Activated CD4-positive, alpha-beta T cell treated with anti-CD3 and anti-CD28 coated beads, Interleukin-2, amount 50 U/mL, for 4 hours (primary cell): ENCODE measurements at places on chromosomes 11 and 22.

DNA sequence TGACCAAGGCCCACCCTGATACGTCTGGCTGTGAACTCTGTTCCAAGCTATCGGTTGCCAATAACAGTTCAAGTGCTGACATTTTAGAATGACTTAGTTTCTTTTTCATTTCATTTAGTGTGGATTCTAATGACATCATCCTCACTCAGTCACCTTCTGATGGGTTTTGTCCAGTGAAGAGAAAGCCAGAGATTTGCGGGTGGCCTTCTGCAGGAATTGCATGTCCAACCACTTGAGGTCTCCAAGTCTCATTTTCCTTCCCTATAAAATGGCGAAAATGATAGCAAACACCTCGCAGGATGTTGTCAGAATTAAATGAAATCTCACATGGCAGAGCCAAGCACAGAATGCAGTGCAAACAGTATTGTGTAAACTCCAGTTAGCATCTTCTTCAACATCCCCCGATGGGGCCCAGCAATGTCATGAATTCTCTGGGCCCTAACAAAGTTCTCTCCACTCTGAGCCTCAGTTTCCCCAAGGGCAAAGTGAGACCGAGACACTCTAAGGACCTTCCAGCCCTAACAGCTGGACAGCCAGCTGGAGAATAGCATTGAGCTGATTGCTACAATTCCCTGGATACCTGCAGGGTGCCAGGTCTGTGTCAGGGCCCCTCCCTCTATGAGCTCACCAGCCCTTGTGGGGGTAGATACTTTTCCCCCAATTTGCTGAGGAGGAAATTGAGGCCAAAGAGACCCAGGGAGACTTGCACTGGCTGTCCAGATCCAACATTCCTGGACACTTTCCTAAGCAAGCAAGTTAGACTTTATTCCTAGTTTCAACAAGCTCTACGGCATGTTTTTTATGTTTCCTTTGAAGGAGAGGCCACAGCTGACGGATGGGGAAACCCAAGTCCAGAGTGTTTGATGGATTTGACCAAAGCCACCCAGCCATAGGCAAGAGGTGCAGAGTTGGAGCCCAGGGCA, 286.7 kb downstream of the MN1 start:
- DNase-seq: no peak

GRCh38 chr11:44382656-44383240, 72.8 kb upstream of the ALX4 start:
- no peak for DNase-seq

DNA sequence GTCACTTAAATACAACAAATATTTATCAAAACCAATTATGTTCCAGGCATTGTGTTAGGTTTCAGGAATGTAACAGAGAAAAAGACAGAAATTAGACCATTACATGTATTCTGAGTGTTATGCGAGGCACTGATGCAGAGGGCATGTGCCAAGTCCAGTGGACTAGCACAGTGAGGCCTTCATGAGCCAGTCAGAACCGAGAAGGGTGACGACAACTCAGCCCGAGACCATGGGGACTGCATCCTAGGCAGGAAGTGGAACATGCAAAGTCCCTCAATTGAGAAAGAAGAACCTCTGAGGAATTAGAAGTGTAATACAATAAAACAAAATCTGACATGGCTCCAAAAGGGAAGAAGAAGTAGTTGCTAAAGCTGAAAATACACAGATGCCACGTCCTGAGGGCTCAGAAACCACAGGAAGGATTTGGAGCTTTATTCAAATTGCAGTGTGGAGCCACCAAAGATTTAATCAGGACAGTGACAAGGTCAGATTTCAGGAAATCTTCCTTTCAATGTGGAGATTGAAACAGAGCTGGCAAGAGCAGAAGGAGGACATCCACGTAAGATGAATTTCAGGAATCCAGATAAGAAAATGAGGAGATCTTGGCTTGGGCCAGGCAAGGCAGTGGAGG, 529.6 kb downstream of the NTM start:
- no peak for DNase-seq

- no peak for DNase-seq
Measured at GRCh38 chr11:102780491-102780918, at the start of gene MMP10. Gene MMP10, minus strand, starts transcription at chr11:102780628. Its CDS starts 37 bp downstream, at chr11:102780591.

- DNase-seq: no peak
Measured at GRCh38 chr22:42397332-42398249, 34.6 kb downstream of the NFAM1 start.

GRCh38 chr11:21104641-21105040, 435.3 kb downstream of the NELL1 start:
- DNase-seq: no peak

DNA sequence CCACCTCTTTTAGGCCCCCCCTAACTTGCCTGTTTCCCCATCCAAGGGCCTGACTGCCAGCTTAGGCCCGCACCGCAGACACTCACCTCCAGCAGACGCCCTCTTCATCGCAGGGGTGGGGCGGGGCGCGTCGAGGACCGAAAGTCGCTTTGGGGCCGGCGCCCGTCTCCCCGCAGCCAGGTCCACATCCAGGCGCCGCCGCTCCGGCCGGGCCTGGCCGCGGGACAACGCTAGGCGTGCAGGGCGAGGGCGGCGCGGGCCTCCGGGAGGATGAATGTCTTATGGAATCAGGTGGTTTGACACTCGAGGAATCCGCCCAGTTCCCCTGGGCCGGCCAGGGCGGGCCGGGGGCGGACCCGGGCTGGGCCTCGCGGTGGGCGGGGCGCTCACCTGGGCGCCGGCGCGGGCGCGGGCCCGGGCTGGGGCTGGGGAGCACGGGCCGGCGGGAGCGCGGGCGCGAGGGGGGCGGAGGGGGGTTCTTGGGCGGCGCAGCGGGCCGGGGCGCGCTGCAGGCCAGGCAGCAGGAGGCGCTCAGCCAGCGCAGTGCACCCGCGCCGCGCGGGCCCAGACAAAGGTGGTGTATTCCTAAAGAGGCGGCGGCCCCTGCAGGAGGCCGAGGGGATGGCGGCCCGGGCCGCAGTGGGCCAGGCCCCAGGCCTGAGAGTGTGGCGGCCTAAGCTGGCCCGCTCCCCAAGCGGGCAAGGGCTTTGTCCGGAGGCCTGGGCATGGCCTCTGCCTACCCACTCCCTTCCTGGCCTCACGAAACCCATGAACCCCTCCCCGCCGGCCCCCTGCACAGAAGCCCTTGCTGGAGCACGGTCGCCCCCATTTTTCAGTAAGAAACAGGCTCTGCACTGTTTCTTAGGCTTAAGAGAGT, 177.6 kb downstream of the IGLL1 start:
- peak; percentile 24 for DNase-seq

GRCh38 chr11:35393098-35393497, 26.3 kb downstream of the SLC1A2 start:
- DNase-seq: no peak

DNA sequence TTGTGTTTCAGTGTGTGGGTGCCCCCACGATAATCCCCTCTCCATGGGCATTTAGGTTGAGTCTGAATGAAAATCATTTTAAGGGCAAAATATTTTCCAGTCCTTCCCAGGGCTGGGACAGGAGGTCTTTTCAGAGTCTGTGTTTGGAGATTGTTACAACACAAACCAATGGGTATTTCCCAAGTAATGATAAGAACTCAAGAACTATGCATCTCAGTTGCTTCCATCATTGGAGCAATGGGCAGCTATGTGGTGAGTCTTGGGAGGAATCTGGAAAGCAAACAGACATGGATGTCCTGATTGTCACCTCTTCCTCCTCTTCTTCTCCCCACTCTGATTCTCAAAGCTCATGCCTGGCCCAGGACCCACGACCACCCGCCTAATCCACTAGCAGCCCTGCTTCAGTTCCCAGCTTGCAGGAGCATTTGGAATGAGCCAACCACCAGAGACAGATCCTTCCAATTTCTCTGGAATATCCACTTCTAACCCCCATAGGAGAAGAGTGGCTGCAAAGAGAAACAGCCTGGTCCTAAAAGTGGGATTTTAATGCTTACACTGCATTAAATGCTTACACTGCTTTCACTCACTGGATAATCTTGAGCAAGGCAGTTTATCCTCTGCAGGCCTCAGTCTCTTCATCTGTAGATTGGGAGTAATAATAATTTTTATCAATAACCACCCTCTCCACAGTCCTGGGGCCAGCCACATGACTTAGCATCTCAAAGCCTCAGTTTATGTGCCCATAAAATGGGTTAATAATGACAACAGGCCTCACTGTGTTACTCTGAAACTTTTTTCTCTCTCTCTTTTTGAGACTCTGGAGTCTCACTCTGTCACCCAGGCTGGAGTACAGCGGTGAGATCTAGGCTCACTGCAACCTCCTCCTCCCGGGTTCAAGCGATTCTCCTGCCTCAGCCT, 404.3 kb downstream of the MN1 start:
- no peak for DNase-seq

GRCh38 chr22:20816559-20816958, 42.1 kb downstream of the PI4KA start:
- no peak for DNase-seq

DNA sequence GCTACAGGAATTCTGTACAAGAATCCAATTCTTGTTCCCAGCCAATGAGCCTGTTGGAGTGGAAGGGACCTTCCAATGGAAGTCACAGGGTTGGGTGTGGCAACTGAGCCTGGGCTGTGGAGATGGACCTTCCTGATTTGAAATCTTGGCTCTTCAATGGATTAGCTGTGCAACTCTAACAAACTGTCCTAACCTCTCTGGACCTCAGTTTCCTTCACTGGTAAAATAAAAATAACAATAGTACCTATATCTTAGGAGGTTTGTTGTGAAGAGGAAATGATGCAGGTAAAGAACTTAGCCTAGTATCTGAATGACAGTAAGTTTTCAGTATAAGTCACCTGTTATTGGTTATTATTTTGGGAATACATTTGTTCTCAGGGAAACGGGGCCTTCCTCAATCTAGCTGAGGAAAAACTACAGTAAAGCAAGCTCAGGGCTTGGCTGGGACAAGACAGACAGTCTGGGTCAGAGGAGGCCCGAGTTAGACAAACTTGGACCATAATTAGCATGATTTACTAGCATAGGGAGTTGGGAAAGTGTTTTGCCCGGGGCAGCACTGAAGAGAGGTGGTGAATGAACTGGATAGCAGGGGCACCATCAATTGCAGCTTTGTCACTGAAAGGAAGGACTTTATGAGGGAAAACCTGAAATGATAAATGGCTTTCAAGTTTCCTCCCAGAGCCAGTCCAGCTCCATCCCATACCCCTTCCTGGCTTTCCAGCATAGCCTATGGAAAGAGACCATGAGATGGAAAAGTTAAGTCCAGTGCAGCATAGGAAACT, 13.7 kb downstream of the ELF5 start:
- DNase-seq: no peak

DNA sequence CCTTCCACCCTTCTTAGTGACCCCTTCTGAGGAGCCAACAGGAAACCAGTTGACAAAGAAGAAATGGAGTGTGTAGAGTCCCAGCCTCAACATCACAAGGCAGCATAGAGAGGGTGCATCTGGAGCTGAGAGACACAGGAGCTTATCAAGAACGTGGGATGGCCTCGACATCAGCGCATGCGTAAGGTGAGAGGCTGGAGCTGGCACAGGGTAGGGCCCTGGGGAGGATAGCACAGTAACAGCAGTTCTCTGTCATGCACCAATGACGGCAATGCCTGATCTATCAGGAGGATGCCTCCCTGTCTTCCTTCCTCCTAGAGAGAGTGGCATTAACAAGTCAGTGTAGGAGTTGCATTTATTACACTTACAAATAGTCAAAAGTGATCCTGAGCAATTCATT, 426.1 kb downstream of the NTM start:
- no peak for DNase-seq

GRCh38 chr22:50311606-50312351, 4.3 kb upstream of the PLXNB2 start:
- no peak for DNase-seq

GRCh38 chr11:8967184-8967583, 2.9 kb upstream of the TMEM9B start:
- no peak for DNase-seq

GRCh38 chr11:394034-394857, at the start of gene PKP3:
Gene PKP3, plus strand, starts transcription at chr11:394209. Its CDS starts 84 bp downstream, at chr11:394293.
- no peak for DNase-seq

- DNase-seq: no peak
Measured at GRCh38 chr11:44595006-44595405, 29.5 kb downstream of the CD82 start.

DNA sequence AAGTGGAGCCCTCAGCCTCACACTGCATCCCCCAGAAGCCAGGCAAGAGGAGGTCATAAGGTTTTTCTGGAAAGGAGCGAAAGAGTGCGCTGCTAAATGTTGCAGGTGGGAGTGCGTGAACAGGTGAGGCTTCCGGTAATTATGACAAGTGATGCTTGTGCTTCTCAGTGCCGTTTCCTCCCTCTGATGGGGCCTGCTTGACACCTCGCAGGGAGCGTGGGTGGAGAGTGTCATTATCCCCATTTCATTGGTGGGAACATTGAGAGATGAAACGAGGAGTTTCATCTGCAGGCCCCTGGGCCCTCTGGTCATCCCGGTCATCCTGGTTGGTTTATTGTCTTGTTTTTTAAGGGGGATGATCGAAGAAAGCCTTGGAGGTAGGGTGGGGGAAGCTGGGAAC, 57.5 kb downstream of the BCR start:
- peak; percentile 65 for DNase-seq

DNA sequence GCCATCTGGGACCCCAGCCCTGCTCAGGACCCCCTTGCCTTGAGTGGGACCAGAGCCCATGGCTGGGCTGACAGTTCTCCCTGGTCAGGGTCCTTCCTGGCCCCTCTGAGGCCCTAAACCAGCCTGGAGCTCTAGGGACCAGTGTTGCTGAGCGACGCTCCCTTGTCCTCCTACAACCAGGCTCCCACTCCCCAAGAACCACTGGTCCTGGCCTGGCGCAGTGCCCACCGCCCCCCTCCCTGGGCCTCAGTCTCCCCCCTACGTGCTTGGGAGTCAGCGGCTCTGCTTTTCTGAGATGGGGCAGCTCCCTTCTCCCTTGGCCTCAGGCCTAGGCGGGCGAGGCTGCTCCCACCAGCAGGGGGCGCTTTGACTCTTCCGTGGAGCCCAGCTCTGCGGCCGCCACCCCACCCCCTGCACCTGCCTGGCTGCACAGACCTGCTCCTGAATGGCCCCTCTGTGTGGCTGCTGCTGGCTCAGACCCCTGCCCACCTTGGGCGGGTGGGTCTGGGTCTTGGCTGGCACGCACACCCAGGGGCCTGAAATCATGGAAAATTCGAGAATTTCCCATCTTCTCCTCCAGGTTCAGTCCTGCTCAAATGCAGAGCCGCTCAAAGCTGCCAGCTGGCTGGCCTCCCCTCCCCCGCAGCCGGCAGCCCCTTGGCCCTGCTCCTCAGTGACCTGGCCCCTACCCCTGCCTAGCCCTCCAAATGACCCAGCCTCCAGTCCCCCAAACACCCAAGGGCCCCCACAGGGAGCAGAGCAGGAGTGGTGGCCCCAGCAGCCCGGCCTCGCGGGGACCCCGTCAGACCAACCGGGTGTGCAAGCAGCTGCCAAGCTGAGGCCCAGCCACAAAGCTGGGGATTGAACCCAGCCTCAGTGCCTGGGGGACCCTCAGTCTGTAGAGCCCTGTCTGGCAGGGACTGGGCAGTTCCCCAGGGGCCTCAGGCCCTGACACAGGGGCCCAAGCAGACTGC, 9.1 kb downstream of the PRR33 start:
- peak; percentile 66 for DNase-seq

GRCh38 chr22:29707471-29707870, 12.3 kb upstream of the CABP7 start:
- DNase-seq: no peak

DNA sequence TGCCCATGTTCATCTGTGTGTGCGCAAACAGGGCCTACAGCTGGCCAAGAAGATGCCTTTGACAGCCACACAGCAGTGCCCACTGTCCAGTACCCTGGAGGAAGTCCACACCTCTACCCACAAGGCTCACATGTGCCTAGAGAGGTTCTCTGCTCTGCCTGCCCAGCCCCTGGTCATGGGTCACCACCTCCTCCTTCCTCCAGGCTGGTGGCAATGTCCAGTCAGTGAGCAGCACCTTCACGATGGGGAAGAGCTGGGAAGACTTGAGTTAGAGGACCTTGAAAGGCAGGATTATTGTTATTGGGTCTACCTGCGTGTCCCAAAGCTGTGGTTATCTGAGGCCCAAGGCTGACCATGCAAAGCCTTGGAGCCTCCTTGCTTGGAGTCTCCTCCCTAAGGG, 28.4 kb upstream of the TTC12 start:
- DNase-seq: no peak
